ENCODE measurements at places on chromosomes 1 and 21. TPM values are rescaled to one million over a fixed set of nuclear protein-coding genes. Genes with fewer than 3 reads are reported as not detected.

- H3K4me1 ChIP-seq, result peaks cover 23% of the 10 kb centered on the region
- H3K4me3 ChIP-seq, result no peak overlapping the region
- DNase-seq, result no peak
- peak overlapping the region; percentile 89 for H3K27ac ChIP-seq
Measured at GRCh38 chr1:117093091-117093534, 28.4 kb downstream of the TRIM45 start.

- H3K27me3 ChIP-seq, result no peaks in the 10 kb centered on the region
- peaks cover 8% of the 10 kb centered on the region for H3K36me3 ChIP-seq
- no peak overlapping the region for H3K4me3 ChIP-seq
- H3K27ac ChIP-seq, result no peak overlapping the region
- no peak for DNase-seq
Measured at GRCh38 chr21:43881283-43881682, 16.3 kb downstream of the AGPAT3 start.

GRCh38 chr1:13728091-13728715 lies 28.2 kb downstream of the PRDM2 start:
- H3K27me3 ChIP-seq, result no peaks in the 10 kb centered on the region
- peaks cover 10% of the 10 kb centered on the region for H3K36me3 ChIP-seq
- H3K4me3 ChIP-seq, result no peak overlapping the region

- H3K27me3 ChIP-seq, result peaks cover 5% of the 10 kb centered on the region
- H3K36me3 ChIP-seq, result no peaks in the 10 kb centered on the region
- no peak for DNase-seq
Measured at GRCh38 chr21:27570306-27570868, 603.5 kb upstream of the ADAMTS5 start.

DNA sequence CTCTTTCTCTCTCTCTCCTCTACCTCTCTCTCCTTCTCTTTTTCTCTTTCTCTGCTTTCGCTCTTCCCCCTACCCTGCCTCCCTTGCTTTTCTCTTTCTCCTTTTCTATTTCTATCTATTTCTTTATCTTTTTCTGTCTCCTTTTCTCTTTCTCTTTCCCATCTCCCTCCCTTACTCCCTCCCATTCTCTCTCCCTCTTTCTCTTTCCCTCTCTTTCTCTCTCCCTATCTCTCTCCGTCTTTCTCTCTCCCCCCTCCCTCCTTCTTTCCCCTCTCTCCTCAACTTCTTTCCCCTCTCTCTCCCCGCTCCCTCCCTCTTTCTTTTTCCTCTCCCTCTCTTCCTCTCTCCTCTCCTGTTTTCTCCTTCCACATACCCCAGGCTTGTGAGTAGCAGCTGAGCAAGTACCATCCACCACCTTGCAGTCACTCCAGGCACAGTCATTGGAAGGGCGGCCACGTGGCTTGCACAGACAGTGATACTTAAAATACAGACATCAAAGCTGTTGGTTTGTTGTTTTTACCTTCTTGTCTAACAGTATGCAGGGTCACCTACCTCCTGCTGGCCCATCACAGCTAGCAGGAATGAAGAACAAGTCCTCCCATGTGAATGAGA lies 209.1 kb upstream of the COA6 start:
- no peak overlapping the region for H3K4me3 ChIP-seq
- H3K36me3 ChIP-seq, result no peaks in the 10 kb centered on the region
- no peak overlapping the region for H3K27ac ChIP-seq
- DNase-seq, result no peak

The GPATCH2 gene
- 16.0 TPM for total RNA-seq

DNA sequence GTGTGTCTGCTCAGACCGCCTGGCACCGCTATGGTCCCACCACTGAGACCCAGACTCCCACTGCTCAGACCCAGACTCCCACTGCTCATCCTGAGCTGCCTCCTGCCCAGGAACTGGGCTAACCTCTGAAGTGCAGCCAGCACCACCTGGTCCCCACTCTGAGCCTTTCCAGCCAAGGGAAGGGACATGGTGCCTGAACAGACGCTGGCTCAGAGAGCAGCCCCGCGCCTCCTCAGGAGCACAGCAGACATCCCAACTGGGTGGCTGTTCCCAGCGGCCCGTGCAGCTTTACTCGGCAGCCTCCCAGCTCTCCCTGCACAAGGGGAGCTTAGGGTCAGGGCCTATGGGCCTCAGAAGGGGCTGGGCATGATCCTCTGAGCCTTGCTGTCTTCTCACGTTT lies 27.8 kb upstream of the CNTN2 start:
- DNase-seq, result no peak
- H3K4me1 ChIP-seq, result peaks cover 29% of the 10 kb centered on the region
- no peak overlapping the region for H3K4me3 ChIP-seq
- H3K36me3 ChIP-seq, result no peaks in the 10 kb centered on the region

DNA sequence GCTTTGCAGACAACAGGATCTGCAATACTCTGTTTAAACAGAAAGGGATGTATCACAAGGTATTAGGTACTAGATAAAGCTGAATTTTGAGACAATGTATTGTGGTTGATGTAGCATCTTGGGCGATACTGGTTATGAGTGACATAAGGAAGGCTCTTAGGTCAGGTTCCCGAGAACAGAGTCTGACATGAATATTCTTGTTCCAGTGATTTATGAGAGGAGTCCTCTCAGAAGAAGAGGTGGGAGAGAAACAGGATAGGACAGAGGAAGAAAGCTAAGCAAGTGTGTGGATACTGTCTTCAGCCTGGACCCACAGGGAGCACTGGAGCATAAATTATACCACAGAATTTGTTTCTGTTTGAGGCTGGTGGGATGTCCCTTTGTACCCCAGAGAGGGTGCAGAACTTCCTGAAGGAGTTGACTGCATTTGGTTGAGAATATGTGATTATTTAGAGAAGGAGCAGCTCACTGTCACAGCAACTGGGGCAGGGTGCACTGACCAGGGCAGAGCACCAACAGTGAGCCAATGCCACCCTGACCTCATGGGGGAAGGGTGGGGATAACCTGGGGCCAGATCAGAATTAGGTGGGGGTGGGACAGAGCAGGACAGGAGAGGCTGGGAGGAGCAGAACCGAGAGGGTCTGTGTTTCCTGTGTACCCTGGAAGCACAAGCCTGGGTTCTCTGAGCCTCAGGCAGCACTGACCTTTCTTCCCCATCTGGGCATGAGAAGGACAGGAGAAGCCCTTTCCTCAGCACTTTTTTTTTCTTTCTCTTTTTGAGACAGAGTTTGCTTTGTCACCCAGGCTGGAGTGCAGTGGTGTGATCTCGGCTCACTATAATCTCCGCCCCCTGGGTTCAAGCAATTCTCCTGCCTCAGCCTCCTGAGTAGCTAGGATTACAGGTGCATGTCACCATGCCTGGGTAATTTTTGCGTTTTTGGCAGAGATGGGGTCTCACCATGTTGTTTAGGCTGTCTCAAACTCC lies 36.3 kb upstream of the SLC6A9 start:
- H3K4me3 ChIP-seq, result no peak overlapping the region
- H3K36me3 ChIP-seq, result no peaks in the 10 kb centered on the region
- H3K27ac ChIP-seq, result no peak overlapping the region
- peaks cover 16% of the 10 kb centered on the region for H3K4me1 ChIP-seq

DNA sequence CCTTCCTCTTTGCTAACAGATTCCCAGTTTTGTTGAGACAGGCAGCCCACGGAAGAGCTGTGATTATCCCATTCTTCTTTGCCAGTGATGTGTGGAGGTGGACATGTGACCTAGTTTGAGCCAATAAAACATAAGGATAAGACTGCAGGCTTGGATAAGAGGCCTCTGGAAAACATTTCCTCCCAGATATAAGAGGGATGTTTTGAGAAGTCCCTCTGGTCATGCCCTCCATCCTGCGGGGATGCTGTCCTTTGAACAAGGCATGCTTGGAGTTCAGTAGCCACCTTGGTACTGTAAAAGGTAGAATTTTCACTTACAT lies 155.7 kb downstream of the TM2D1 start:
- no peak overlapping the region for H3K27ac ChIP-seq
- DNase-seq, result no peak
- H3K36me3 ChIP-seq, result no peaks in the 10 kb centered on the region
- no peak overlapping the region for H3K4me3 ChIP-seq
- no peaks in the 10 kb centered on the region for H3K27me3 ChIP-seq

- peaks cover 24% of the 10 kb centered on the region for H3K4me1 ChIP-seq
- H3K4me3 ChIP-seq, result no peak overlapping the region
- DNase-seq, result no peak
- H3K27me3 ChIP-seq, result no peaks in the 10 kb centered on the region
Measured at GRCh38 chr1:233114860-233115259, 164.4 kb downstream of the NTPCR start.

GRCh38 chr1:45016767-45017166 lies 4.7 kb downstream of the UROD start:
- no peaks in the 10 kb centered on the region for H3K27me3 ChIP-seq
- H3K4me3 ChIP-seq, result no peak overlapping the region
- peak; percentile 22 for DNase-seq
- H3K27ac ChIP-seq, result no peak overlapping the region
- peaks cover 6% of the 10 kb centered on the region for H3K36me3 ChIP-seq

GRCh38 chr1:190323530-190323929 lies 154.1 kb downstream of the BRINP3 start:
- no peaks in the 10 kb centered on the region for H3K36me3 ChIP-seq
- H3K4me3 ChIP-seq, result no peak overlapping the region
- H3K27ac ChIP-seq, result no peak overlapping the region
- H3K27me3 ChIP-seq, result no peaks in the 10 kb centered on the region
- DNase-seq, result no peak

DNA sequence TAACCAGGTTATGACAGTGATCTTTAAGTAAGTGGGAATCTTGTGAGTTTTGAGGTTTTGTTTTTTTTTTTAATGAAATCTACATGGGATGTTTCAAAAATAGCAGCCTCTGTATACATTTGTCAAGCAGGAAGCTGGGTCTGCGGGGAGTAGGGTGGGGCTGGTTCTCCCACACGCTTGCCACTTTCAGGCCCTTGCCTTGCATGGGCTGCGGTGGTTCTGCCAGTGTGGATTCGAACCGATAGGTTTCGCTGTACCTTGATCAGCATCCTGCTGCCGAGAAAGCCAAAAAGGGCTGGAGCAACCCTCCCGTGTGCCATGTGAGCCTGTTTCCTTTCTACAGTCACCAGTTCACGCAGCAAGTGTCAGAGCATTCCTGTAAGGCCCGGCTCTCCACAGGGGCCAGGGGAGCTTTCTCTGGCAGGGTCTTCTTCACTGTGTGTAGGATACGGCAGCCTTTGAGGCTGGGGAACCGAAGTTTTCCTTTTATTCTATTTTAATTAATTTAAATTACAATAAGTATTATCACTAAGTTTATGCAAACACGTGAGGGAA lies 79.2 kb upstream of the SAMD11 start:
- no peak overlapping the region for H3K4me3 ChIP-seq
- peaks cover 4% of the 10 kb centered on the region for H3K36me3 ChIP-seq
- no peak for DNase-seq
- peak overlapping the region; percentile 11 for H3K27ac ChIP-seq
- H3K4me1 ChIP-seq, result peaks cover 5% of the 10 kb centered on the region
- H3K27me3 ChIP-seq, result no peaks in the 10 kb centered on the region

Data from type B pancreatic cell (in vitro differentiated cells).